Mesothelial cell of epicardium (in vitro differentiated cells): ENCODE measurements at places on chromosomes 4 and X. TPM values are rescaled to one million over a fixed set of nuclear protein-coding genes. Genes with fewer than 3 reads are reported as not detected.

Gene GPR34
- not detected in 3 replicates for total RNA-seq

- DNase-seq = no peak
Observed at GRCh38 chr4:23614284-23614892, 275.5 kb downstream of the PPARGC1A start.

DNA sequence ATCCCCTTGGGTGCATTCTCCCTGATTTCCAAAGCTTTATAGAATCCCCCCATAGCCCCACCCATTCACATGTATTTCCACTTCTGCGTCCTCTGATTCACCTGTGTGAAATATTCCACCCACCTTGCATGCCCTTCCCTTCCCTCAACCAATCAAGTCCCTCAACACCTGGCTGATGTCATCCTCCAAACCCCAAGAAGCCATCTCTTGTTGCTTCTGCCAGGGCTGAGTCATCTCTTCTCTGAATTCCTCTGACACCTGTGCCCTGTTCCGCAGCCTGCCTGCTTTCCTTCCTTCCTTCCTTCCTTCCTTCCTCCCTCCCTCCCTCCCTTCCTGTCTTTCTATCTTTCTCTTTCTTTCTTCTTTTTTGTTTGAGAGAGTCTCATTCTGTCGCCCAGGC lies 9.9 kb downstream of the CRMP1 start:
- DNase-seq = no peak

Gene TMEM156
- total RNA-seq = not detected in 3 replicates

- no peak for DNase-seq
Observed at GRCh38 chr4:102474736-102475504, 26.2 kb upstream of the NFKB1 start.

GRCh38 chr4:15003891-15004738 lies 1.8 kb downstream of the CPEB2 start:
- DNase-seq = peak; percentile 68

Gene RAB41
- not detected in 3 replicates for total RNA-seq

DNA sequence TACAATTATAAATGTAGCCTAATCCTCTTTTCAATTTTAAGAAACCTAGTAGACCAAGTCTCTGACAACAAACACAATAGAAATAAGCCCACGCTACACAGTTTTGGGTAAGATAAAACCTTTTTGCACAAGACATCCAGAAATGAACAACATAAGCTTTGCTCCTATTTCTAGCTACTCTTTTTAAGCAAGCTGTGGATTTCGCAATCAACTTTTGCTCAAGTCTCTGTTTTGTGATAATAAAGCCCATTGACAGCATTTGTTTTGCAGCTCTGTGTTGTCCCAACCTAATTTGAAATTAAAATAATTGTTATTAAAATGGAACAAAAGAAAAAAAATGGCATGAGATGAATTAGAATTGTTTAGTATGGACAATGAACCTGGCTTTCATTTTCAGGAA lies 287.9 kb upstream of the PUDP start:
- DNase-seq = no peak

DNA sequence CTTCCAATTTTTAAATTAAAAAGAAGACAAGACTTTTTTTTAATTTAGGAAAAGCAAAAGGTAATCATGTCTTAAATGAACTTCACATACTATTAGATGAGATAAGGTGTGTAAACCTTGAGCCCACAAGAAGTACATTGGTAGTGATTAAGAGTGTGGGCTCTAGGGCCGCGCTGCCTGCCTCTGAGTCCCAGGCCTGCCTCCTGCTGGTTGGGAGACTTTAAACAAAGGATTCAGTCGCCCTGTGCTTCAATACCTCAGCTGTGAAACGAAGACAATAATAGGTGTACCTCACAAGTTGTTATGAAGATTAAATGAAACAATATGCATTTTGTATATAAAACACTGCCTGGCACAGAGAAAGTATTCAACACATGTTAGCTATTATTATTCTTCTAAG lies 95.9 kb upstream of the MYOZ2 start:
- no peak for DNase-seq

DNA sequence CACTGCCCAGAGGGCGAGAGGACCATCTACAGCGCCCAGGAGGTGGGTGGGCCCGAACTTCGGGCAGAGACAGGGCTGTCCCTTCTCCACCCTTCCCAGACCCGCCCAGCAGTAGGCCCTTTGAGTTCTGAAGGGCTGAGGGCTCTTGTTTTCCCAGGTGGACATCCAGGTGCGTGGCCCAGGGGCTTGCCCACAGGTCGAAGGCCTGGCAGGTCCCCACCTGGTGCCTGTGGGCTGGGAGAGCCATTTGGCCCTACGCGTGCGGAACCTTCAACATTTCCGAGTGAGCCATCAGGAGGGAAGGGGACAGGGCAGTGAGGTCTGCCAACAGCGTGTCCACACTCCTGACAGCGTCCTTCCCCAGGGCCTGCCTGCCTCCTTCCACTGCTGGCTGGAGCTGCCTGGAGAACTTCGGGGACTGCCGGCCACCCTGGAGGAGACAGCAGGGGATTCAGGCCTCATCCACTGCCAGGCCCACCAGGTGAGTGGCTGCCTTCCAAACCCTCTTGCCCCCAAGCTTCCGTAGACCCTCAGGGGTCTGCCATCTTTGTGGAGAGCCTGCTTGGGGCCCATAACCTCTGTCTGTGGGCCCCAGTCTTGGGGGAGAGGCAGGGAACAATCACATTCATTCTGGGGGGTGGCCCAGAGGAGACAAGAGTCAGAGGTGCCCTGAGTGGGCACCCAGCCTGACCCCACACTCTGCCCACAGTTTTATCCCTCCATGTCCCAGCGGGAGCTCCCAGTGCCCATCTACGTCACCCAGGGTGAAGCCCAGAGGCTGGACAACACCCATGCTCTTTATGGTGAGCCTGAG lies 6.8 kb downstream of the PLXNB3 start:
- DNase-seq = no peak

- no peak for DNase-seq
Observed at GRCh38 chr4:70556856-70557255, 35.2 kb upstream of the AMBN start.

Gene TMSB15C
- total RNA-seq = 13.7 to 18.8 TPM (median 16.9 TPM) in 3 replicates

Gene PAGE2
- not detected in 3 replicates for total RNA-seq

Gene HDAC8
- total RNA-seq = 41.1 to 50.0 TPM (median 45.2 TPM) in 3 replicates

Gene GUCY1B1
- 17.1 to 18.6 TPM (median 17.4 TPM) in 3 replicates for total RNA-seq

Gene PHOX2B
- not detected in 3 replicates for total RNA-seq

- peak; percentile 34 for DNase-seq
Observed at GRCh38 chr4:45663003-45663402, 460.9 kb downstream of the GABRG1 start.

- DNase-seq = no peak
Observed at GRCh38 chrX:72477781-72478181, 94.9 kb downstream of the HDAC8 start.

DNA sequence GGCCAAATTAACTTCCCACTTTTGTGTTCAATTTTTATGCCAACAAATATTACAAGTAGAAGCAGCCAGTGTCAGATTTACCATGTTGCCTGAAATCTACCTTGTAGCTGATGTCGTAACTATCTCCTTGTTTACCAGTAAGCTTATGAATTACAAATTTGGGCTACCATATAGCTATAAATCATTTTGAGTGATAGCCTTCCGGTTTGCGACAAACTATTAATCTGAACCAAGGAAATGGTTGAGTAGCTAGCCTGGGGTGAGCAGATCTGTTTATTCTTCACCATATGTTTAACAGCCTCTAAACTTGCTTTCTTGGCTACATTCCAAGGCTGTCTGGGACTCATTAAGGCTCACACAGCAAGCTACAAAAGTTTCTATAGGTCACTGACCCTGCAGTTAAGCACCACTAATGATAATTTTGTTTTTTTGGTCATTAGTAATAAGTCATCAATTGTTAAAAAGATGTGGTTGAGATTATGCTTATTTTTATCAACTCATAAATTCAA lies 218.7 kb upstream of the SPOCK3 start:
- DNase-seq = no peak

Gene FAM9B
- total RNA-seq = not detected in 3 replicates

- no peak for DNase-seq
Observed at GRCh38 chr4:42954963-42955669, 62.6 kb downstream of the GRXCR1 start.

- no peak for DNase-seq
Observed at GRCh38 chrX:34632384-34632783, 24.7 kb downstream of the TMEM47 start.

Gene MAGEB6
- total RNA-seq = not detected in 3 replicates

Gene HCFC1
- total RNA-seq = 96.3 to 99.9 TPM (median 98.5 TPM) in 3 replicates

Gene RCHY1
- 40.5 to 44.6 TPM (median 42.9 TPM) in 3 replicates for total RNA-seq

DNA sequence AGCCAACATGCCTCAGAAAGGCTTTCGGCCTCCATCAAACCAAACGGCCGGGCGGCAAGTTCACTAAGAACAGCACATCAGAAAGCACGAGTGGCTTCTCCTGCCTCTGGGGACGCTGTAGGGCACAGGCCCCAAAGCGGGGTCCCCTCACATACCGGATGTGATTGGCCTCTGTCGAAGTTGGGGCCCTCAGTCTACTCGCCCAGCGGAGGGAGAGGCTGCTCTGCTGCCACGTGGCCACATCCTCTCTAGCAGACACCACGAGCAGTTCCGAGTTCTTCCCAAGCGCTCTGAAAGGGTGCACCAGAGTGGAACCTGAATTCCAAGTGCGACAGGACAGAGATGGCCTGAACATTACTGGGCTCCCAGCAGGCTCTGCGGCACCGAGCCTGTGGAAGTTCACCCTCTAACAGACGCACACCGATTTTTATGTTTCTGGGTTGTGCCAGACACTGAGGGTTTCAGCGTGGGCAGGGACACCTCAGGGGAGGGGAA lies 21.1 kb downstream of the NOP14 start:
- peak; percentile 29 for DNase-seq

Gene TCEAL7
- total RNA-seq = 16.6 to 21.4 TPM (median 20.2 TPM) in 3 replicates

DNA sequence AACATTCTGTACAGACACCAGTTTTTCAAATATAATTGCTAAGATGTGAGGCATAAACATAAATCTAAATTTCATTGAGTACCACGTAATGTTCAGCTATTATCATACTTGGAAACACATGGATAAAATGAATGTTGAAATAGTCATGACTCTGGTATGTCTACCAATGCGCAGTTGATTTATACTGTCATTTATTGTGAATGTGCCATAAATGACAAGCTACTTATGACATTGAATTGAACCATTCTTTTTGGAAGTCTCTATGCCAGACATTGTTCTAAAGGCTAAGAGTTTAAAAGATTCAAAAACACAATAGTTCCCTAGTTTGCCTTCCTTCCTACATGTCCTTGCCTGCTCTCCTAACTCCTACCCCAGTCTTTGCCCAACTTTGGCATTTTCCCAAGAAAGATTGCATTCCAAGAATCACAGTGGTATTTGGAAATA lies 96.6 kb upstream of the DMD start:
- DNase-seq = no peak

GRCh38 chrX:151773434-151773833 lies 38.9 kb downstream of the CNGA2 start:
- no peak for DNase-seq

DNA sequence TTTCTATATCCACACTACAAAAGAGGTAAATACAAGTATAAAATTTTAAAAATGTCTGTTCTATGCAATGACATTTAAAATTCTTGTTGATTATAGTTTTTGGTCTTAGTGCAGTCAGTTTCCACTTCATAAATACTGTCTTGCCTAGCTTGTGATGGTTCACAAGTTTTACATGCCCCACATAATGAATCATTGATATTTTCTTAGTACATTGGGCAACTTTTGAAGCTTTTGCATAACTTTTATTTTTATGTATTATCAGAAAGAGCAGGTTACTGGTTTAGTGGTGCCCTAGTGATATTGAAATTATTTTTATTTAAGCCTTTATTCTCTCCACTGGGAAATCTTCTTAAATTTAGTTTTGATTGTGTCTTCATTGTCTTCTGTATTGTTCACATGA lies 388.0 kb downstream of the CCSER1 start:
- DNase-seq = no peak

GRCh38 chr4:69321153-69321729 lies 41.0 kb downstream of the UGT2B28 start:
- no peak for DNase-seq

Gene HELT
- not detected in 3 replicates for total RNA-seq

DNA sequence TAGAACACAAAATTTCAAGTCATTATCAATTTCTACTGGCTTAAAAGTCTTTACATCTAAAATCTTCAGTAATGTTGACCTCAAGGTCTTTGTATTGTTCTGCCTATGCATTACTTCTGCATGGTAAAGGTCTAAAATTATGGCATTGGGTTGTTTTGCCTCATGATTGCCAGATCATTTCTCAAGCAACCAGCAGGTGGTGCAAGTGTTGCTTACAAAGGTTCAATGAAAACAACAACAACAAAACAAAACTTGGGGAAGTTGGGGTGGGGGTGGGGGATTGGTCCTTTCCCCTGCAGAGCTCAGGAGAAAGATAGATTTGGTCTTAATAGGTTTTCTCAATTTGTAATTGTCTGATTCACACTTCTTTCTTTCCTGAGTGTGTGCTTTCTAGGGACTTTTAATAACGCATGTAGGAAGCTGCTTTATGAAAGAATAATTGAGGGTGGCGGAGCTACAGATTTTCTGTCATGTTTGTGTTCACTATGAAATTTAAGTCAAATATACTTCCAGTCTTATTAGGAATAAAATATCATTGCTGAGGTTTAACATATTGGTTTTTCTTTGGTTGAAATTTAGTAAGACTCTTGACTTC lies 145.1 kb downstream of the COL4A5 start:
- DNase-seq = no peak

DNA sequence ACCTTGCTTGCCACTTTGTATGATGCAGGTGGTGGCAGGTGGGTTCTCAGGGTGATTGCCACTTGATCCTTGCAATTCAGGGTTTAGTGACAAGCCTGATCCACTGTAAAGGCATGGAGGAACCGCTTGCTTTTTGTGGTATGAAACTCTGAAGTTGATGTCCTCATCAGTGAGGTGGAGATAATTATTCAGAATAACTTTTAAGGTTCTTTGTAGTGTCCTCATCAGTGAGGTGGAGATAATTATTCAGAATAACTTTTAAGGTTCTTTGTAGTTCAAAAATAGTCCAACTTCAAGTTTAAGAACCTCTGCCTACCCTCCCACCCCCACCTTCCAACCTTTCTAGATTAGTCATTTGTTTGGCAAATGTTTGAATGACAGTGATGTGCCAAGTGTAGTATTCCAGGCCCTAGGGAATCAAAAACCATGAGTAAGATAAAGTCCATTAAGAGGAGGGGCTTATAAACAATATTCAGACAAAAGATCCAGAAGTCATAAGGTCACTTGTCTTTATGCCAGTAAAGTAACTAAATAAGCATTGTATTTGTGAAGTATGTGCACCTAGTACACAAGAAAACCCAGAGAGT lies 51.2 kb downstream of the DCUN1D4 start:
- no peak for DNase-seq

Gene CYSLTR1
- 0.54 to 0.68 TPM (median 0.62 TPM) in 3 replicates for total RNA-seq

Gene PLAC1
- 10.1 to 14.5 TPM (median 10.4 TPM) in 3 replicates for total RNA-seq

GRCh38 chr4:162683659-162684370 lies 482.9 kb downstream of the NAF1 start:
- no peak for DNase-seq

DNA sequence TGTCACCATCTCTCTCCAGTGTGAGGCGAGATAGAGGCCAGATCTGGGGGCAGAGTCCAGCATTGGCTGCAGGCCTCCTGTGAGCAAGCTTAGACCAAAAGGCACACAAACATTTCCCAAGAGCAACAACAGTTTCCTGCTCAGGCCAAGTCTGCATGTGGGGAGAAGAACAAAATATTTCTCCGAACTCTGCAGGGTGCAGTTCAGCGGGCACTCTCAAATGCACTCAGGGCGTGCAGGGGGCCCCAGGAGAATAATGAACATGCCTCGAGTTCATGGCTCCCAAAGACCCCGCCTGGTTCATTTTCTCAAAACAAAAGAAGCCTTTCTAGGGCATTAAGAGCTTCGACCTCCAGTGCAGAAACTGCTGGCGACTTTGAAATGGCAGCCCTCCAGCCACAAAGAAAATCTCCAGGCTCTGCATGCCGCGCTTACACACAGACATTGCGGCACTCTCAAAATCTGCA lies 57.8 kb upstream of the HELT start:
- no peak for DNase-seq

GRCh38 chr4:68152411-68152810 lies 22.7 kb upstream of the TMPRSS11F start:
- DNase-seq = no peak

Gene UBE2K
- 68.1 to 68.7 TPM (median 68.5 TPM) in 3 replicates for total RNA-seq

Gene MANBA
- total RNA-seq = 39.2 to 40.2 TPM (median 39.6 TPM) in 3 replicates
